ENCODE measurements at places on chromosomes 11 and 22. TPM values are rescaled to one million over a fixed set of nuclear protein-coding genes. Genes with fewer than 3 reads are reported as not detected.

GRCh38 chr11:120612513-120613263, 101.1 kb downstream of the GRIK4 start:
- DNase-seq, result no peak

- DNase-seq, result no peak
These were observed 37.4 kb upstream of the ST14 start for GRCh38 chr11:130122141-130122575.

FOSL1 gene
- polyA plus RNA-seq, result 8.2 TPM

DNA sequence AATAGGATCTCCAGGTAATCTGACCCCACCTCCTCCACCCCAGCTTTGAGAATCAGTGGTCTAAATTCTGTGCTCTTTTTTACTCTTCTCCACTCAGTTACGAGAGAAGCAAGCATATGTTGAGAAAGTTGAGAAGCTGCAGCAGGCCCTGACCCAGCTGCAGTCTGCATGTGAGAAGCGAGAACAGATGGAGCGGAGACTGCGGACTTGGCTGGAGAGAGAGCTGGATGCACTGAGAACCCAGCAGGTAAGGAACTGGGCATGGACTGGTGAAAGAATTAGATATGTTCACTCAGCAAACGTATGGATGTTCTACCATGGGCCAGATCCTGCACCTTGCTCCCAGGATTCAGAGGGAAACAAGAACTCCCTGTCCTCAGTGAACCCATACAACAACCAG, 85.7 kb downstream of the AMOTL1 start:
- DNase-seq, result no peak

DNA sequence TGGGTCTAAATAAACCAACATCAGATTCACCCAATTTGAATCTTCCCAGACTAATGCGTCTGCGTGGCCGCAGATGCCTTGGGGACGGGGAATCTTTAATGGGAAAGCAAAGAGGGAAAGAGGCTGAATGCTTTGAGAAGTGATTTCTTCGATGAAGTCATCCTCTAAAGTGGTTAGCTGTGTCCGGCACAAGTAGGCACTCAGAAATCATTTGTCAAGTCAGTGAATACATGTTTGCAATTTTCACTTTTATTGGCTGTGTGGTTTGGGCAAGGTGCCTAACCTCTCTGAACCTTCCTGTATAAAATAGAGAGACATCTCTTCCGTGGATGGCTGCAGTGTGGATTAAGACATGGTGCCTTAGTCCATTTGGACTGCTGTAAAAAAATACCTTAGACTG, 19.7 kb upstream of the IFT27 start:
- DNase-seq, result no peak

DNA sequence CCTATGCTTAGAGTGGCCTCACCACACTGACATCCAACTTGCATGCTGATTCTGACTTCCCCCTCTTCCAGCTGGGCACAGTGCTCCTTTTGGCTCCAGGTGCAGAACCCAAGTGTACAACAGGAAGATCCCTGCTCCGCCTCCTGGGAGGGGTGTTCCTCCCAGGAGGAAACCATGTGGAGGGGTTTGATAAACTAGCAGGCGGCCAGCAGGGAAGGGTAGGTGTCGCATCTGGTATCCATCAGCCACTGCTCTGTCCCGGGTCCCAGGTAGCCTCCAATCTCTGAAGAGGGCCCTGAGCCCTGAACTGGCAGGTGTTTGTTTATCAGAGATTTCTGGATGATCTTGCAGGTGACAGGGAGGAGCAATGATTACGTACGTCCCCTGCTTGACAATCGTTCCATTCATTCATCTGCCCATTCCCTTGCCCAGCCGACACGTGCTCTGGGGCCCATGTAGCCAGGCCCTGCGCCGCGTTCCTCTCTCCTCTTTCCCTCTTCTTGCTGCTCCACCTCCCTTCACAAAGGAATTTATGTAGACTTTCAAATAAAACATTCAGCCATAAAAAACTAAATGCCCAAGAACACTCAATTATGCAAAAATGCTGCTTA, 41.2 kb upstream of the MICAL2 start:
- no peak for DNase-seq

KDM4E gene
- polyA plus RNA-seq, result not detected

DNA sequence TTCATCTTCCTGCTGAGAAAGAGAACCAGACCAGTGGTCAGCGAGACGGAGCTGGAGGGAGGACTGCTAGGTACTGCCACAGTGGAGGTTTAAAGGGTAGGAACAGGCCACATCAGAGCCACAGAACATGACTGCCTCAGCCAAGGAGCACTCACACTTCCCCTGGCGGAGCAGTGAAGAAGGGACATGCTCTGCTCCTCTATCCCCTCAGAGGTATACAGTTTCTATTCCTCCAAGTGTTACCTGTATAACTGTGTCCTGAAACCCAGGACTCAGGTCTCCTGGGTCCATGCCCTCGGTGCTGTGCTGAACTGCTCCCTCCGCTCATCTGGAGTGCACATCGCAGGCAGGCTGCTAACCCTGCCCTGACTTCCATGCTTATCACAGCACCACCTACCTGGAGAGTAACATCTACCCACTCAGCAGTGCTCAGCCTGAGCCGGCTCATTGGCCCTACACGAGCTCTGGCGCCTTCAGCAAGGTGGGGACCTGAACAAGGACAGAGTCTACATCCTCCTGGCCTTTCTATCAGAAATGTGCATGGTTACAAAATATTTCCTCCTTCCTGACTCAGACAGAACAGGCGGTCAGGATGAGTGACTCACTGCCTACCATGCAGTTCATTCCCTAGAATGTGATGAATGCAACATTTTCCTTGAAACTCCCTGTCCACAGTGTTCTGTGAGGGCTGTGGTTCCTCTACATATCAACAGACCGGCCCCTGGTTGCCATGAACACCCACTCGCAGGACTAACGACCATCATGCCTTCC, 52.9 kb downstream of the C11orf58 start:
- peak; percentile 74 for DNase-seq

DNA sequence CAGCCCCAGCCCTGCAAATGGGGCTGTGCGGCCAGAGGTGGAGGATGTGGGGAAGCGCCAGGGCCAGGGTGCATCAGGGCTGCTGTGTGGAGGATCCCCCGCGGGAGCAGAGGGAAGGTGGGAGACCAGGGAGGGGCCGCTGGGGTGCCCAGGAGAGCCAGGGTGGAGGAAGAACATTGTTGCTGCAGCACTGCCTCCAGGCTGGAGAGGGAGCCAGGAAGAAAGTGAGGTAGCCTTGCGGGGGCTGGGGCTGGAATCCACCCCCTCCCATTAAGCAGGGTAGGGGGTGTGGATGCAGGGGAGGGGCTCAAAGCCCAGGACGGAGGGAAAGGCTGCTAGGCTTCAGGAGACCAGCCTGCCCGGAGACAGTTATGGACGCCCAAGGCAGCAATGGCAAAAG, 15.0 kb downstream of the CABP7 start:
- no peak for DNase-seq

- no peak for DNase-seq
These were observed 94.1 kb downstream of the KCNQ1 start for GRCh38 chr11:2538951-2539350.

ARFGAP3 gene
- 79.5 TPM for polyA plus RNA-seq

GRCh38 chr11:69297787-69298266, 3.9 kb downstream of the MYEOV start:
- DNase-seq, result no peak

TMEM121B gene
- 0.05 TPM for polyA plus RNA-seq

GRCh38 chr11:130645843-130646197, 197.4 kb downstream of the ADAMTS15 start:
- no peak for DNase-seq

- DNase-seq, result no peak
These were observed 1279.3 kb downstream of the BRD1 start for GRCh38 chr22:48548391-48548790.

DNA sequence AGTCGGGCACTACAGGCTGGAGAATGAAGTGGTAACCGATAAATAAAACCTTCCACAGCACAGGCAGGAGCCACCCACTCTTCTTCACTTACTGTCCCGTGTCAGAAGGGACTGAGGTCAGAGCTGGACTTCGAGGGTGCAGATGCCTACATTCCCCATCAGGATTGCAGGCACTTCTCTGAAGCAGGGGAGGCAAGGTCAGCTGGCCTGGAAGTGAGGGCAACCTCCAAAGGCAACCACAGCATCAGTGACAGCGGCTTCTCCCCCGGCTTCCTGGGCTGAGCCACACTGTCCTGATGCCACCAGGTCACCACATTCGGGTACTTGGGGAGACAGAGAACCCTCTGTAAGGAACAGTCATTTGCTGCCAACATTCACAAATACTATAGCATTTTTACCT, 22.7 kb downstream of the TCIRG1 start:
- no peak for DNase-seq

MS4A6A gene
- polyA plus RNA-seq, result not detected

DNA sequence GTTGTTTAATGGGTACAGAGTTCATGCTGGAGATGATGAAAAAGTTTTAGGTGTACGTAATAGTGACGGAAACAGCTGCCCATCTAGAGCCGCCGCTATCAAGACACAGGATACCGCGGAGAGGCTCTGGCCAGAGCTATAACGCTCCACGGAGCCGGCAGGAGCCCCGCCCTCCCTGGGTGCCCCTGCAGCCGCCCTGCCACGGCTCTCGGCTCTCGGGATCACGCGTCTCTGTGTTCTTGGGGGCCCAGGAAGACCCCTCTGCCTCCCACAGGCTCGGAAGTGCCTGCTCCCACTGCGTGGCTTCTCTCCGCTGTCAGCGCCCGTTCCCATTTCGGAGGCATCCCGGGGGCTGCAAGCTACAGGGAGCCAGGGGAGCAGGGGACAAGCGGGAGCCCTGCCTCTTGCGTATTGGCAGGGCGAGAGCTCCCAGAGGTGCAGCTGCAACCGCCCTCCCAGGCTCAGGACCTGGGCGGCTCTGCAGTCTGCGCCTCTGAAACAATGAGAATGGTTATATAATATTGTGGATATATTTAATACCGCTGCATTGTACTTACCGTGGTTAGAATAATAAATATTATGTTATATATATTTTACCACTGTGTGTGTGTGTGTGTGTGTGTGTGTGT, 13.7 kb downstream of the GLYATL2 start:
- DNase-seq, result no peak

- no peak for DNase-seq
These were observed 135.2 kb upstream of the NAV2 start for GRCh38 chr11:19577391-19577975.

DNA sequence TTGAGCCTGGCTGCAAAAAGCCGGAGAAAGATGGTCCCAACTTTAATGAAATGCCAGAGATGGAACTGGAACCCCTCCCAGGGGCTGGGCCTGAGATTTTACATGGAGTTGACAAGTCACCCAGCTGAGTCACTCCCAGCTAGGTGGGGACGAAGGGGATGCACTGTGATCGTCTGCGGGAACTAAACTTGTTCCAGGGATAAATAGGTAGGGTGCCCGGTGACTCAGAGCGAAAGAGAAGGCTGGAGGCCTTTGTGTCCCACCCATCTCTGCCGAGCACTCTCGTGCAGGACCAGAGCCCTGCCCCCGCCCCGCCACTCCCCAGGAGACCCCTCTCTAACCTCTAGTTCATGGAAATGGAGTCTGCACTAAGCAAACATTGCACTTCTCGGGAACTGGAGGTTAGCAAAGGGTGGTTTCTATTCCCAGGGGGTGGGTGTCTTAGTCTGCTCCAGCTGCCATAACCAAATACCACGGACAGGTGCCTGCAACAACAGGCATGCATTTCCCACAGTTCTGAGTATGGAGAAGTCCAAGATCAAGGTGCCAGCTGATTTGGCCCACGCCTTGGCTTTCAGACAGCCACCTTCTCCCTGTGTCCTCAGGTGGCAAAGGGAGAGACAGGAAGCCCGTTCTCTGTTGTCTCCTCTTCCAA, 60.7 kb upstream of the FADD start:
- DNase-seq, result no peak

GRCh38 chr11:116715383-116715782, 57.4 kb downstream of the BUD13 start:
- DNase-seq, result no peak

DNA sequence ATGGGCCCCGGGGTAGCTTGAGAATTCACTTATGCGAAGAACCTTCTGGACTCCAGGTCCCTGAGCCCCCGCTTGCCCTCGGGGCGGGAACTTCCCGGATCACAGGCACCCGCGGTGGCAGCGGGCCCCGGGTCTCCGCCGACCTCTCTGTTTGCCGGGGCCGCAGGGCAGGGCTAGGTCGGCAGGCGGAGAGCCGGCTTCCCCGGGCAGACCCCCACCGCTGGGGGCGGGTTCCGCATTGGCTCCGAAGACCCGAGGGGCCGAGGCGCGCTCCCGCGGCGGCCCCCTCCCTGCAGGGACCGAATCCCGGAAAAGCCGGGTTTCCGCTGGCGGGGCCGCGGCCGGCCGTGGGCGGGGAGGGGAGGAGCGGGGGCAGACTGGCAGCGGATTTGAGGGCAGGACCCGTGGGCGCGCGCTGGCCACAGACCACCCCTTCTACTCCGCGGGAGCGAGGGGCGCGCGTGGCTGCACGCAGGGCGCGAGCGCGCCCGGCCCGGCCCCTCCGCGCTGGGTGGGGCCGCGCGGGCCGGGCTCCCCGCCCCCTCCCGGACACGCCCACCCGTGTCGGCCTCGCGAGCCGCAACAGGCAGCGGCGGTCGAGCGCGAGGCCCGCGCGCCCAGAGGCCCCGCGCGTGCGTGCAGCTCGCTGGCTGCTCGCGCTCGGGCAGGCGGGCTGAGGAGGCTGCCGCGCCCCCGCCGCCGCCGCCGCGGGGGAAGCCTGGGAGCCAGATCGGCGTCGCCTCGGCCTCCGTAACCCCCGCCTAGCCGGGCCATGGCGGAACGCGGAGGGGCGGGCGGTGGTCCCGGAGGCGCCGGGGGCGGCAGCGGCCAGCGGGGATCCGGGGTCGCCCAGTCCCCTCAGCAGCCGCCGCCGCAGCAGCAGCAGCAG, at the start of gene PACS1:
PACS1 (plus strand) TSS at position 558 of the 889 bp plus-strand sequence; CDS start at position 773, 215 bp downstream.
- DNase-seq, result peak; percentile 26

TNNI2 gene
- polyA plus RNA-seq, result not detected

DNA sequence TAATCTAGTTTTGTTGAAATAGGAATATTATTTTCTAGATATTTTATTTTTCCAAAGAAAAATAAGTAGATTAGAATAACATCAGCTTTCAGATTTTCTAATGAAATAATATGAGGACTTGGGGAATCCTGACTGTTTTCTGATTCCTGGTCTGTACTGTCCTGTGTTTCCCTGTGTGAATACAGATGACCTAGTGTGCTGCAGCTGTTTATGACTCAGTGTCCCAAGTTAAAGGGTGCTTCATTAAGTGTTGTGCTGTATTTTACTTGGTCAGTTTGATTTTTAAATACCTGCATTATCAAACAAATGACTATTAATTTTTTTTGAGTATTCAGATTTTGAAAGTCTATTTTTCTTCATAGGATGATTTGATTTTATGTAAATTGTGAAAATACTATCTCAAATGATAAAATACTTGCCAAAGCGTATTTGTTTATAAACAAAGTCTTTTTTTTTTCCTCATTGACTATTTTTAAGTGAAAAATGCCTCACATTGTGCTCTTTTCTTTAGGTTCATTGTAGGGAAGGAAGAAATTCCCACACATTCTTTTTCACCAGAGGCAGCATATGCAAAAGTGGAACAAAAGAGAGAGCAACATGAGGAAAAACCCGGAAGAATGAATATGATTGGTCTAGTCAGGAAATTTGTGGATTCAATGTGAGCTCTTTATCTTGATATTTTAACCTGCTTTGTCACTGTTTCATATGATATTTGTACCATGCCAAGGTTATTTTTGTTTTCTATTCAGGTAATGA, 264.2 kb downstream of the TMEM135 start:
- DNase-seq, result no peak

GRCh38 chr11:4890279-4890678, 8.6 kb downstream of the OR51T1 start:
- no peak for DNase-seq

All from BJ (cell line).